T-helper 1 cell (primary cell): ENCODE measurements at places on chromosomes 3 and 15.

DNA sequence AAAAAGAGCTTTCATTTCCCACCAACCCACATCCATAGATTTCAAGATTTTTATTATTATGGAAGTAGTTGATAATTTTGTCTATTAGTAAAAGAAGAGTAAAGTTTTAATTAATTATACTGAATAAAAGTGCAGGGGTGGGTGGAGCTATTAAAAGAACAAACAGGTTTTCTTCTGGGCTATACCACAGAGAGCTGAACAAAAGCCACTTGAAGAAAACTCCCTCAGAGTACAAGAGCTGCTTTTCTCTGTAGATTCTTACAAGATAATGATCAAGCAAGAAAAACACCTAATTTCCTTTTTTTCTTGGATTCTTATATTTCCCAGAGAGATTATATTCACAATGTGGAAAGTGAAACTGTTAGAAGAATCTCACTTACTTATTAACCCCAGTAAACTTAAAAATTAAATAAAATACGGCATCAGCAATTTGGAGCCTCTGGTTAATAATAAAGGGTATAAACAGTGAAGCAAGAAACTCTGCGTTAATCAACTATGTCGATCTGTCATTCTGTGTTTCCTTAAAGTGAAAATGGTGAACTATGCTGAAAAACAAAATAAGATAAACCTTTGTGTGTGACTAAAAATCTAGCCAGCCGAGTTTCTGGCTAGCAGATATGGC, 84.9 kb downstream of the THBS1 start:
- no peak for DNase-seq

- DNase-seq: no peak
Measured at GRCh38 chr3:177396733-177397132, 199.5 kb upstream of the TBL1XR1 start.

GRCh38 chr3:113405180-113405579, 36.1 kb downstream of the CFAP44 start:
- no peak for DNase-seq

DNA sequence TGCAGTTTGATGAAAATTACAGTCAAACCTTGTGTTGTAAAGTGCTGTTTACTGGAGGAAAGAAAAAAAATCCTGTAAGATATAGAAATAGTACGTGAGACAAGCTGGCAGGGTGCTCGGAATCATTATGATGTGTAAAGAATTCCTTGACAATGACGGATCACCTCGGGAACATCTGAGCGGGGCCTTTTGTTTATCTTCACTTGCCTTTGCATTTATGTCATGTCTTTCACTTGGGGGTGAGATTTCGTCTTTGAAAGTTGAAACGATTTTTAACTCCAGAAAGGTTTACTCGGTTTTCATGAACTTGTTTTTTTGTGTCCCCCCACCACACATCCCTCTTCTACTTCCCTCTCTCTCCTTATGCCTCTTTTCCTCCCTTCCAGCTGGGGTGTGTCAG, 128.3 kb upstream of the VEPH1 start:
- no peak for DNase-seq

GRCh38 chr3:197186887-197187588, 111.4 kb downstream of the DLG1 start:
- no peak for DNase-seq

GRCh38 chr3:23256741-23257435, 53.8 kb downstream of the UBE2E2 start:
- DNase-seq: no peak

- DNase-seq: no peak
Measured at GRCh38 chr15:100919481-100920405, 586 bp downstream of the LRRK1 start.

GRCh38 chr3:4865714-4866113, 113.5 kb upstream of the BHLHE40 start:
- no peak for DNase-seq

DNA sequence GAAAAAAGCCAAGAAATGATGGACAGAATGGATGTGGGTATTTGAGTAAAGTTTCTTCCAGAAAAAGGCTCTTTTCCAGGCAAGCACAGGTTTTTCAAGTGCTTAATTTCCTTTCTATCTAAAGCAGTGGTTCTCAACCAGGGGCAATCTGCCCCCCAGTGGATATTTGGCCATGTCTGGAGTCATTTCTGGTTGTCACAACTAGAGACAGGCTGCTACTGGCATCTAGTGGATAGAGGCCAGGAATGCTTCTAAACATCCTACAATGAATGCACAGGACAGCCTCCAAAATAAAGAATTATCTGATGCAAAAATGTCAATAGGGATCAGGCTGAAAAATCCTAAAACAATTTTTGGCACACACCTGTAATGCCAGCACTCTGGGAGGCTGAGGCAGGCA, 23.9 kb downstream of the SEC22C start:
- peak; percentile 50 for DNase-seq

DNA sequence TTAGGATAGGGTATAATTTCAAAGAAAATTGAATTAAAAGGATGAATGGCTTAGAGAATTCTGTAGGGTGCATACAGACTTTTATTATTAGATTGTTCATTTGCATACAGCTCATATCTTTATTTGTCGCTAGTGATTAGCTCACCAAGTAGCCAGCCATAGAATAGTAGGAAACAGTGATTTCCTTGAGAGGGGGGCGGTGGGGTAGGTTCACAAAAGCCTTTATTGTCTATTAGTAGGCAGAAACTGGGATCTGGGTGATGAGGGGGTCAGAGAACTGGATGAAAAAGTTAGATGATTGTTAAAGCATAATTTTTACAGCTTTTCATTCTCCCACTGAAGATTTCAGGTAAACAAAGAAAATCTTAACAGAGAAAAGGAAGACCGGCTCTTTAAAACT, 77.6 kb upstream of the RAP2B start:
- no peak for DNase-seq

DNA sequence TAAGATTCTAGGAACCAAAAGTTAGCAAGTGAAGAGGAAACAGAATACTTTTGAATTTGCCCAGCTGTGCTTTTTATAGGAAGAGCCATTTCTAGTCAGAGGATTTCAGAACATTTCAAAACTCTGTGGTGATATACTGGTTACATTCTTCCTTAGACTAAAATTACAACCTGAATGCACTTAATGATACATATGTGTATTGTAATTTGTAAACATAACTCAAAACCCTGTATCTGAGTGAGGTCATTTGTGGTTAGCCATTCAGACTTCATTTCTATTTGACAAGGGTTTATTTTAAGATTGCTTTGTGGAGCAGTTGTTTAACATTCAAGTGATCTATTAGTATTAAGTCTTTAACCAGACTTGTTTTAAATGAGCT, 59.4 kb upstream of the TRIM71 start:
- DNase-seq: no peak

DNA sequence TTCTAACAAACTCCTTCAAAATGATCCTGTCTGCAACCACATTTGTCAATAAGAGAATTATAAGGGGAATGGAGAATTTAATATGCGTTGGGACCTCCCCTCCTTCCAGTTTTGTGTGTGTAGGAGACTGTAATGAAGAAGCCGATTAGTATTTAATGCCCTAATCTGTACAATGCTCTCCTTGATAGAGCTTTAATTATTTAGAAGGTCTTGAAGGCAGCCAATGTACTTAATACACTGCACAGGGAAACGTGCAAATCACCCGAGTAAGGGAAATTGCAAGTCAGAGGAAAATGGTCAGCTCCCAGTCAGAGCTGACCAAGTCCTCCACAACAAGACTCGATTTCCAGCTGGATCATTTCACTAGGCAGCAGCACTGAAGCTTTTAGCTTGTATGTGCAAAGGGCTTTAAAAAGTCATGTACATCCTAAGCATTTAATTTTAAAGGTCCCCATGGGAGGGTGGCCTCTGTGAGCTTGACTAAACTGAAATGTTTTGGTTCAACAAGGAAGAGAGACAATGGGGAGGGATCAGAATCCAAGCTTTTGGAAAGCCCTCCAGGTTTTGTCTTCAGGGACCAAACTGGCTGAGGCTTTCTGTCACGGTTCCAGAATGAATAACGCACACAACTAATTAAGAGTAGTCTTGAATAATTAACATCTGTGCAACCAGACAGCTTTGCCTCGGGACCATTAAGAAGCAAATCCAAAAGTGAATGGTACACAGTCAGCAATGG, 159.8 kb upstream of the MITF start:
- no peak for DNase-seq

GRCh38 chr15:96264351-96264798, 66.1 kb upstream of the NR2F2 start:
- no peak for DNase-seq

GRCh38 chr3:6189384-6189783, 671.5 kb upstream of the GRM7 start:
- DNase-seq: no peak

DNA sequence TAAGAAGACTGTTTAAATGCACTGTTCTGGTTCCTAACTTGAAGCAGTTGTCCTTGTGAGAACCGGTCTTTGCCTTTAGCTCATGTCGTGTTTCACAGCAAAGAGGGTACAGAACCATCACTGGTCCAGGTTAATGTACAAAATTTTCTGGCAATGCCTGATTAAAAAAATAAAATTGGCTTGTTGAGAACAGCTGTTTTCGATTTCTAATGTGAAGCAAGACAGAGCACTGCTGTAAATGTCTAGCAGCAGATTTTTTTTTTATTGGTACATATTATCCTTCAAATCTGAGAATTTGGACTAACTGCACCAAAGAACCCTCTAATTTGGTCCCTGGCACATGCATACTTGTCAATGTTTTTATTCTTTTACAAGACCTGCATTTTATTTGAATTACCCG, 103.3 kb downstream of the STT3B start:
- no peak for DNase-seq

DNA sequence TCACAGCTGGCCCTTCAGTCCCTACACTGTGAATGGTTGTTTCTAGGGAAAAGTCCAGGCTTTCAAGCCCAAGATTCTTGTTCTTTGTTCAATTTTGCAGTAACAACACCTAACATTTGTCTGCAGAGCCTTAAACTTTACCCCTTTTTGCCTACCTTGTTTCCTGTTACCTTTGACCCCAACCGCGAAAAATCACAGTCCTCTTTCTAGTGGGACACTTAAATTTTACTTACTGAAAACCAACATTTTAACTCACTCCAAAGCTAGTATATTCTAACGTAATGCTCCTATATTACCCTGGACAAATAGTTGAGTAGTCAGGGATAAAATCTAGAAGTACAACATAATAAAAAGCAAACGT, 649 bp upstream of the PIK3CB start:
- DNase-seq: no peak

- DNase-seq: no peak
Measured at GRCh38 chr15:49847423-49848281, 226.8 kb downstream of the DTWD1 start.

DNA sequence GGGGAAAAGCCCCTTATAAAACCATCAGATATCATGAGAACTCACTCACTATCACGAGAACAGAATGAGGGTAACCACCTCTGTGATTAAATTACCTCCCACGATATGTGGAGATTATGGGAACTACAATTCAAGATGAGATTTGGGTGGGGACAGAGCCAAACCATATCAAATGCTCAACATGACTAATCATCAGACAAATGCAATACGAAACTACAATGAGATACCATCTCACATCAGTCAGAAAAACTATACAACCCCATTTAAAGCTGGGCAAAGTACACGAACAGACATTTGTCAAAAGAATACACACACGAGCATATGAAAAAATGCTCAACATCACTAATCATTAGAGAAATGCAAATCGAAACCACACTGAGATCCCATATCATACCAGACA, 67.7 kb downstream of the SCAPER start:
- DNase-seq: no peak

DNA sequence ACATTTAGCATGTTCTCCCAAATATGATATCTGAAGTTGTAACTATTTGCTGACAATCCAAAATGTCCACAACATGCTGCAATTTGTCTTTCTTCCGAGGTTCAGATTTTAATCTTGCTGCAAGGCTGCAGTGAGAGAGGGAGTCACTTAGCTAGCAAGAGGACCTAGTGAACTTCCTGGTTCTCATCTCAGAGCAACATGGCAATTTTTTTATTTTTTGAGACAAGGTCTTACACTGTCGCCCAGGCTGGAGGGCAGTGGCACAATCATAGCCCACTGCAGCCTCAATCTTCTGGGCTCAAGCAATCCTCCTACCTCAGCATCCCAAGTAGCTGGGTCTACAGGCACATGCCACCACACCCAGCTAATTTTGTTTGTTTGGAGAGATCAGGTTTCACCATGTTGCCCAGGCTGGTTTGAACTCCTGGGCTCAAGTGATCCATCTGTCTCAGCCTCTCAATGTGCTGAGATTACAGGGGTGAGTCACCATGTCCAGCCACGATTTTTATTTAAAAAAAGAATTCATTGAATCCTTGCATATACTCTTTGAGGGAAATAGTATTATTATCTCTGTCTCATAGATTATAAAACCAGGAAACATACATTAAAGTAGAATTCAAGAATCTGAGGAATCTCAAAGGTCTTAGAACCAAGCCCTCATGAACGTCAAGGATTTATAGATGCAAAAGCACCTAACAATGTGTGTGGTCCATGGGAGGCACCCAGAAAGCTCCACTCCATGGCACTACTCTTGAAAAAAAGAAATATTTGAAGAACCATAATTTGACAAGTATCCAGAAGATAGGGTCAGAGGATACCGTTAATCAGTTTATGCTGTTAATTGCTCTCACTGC, 9.1 kb downstream of the HDC start:
- no peak for DNase-seq

- DNase-seq: no peak
Measured at GRCh38 chr3:142852009-142852408, 36.9 kb downstream of the PCOLCE2 start.

DNA sequence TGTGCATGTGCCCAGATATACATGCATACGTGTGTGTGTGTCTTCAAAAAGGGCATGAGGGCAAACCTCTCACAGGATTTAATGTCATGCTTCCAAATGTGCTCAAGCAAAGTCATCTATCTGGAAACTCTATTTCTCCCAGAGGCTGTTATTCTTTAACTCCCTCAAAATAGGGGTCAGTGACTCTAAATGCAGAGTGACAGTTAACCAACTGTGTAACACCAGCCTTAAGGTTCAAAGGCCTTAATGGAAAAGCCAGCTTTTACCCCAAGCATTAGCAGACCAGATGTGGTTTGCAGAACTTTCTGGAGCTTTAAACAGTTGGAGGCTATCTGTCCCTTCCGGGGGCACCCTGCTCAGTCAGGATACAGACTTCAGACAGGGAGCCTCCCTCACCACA, 70.4 kb upstream of the SLC7A14 start:
- DNase-seq: no peak

- no peak for DNase-seq
Measured at GRCh38 chr15:53589520-53590057, 169.9 kb downstream of the WDR72 start.

- no peak for DNase-seq
Measured at GRCh38 chr3:182818296-182818978, 25.1 kb downstream of the ATP11B start.

GRCh38 chr3:4139462-4140140, 163.6 kb upstream of the SETMAR start:
- no peak for DNase-seq

DNA sequence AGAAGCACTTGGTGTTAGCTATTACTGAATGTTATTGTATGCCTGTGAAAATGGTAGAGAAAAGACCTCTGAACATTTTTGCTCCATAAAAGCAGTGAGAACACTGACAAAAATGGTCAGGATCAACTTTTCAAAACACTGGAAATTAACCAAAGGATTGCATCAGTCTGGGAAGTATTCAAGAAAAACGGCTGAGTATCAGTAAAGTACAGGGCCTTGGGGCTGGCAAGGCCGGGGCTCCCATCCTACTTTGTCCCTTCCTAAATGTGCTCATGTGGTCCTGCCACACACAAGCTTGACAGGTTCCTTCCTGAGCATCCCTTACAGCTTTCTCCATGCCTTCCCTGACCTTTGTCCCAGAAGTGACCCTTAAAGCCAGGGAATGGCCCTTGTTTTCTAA, 84.0 kb downstream of the CFAP20DC start:
- DNase-seq: no peak
